Upper lobe of left lung (tissue), 6 donors: ENCODE measurements at places on chromosomes 1 and 21. TPM values are rescaled to one million over a fixed set of nuclear protein-coding genes. Genes with fewer than 3 reads are reported as not detected.

ESPN gene
- 27.2 TPM for total RNA-seq

- no peaks in the 10 kb centered on the region for H3K36me3 ChIP-seq
- H3K27me3 ChIP-seq: no peaks in the 10 kb centered on the region
- H3K27ac ChIP-seq: no peak overlapping the region
- DNase-seq: no peak
Observed at GRCh38 chr1:207398986-207399385, 55.1 kb upstream of the CR2 start.

GRCh38 chr21:39004634-39005501 is 178.4 kb downstream of the PSMG1 start:
- H3K36me3 ChIP-seq: no peaks in the 10 kb centered on the region
- peak overlapping the region; percentile 88 for H3K27ac ChIP-seq
- peak; percentile 75 for DNase-seq
- H3K4me3 ChIP-seq: no peak overlapping the region
- no peaks in the 10 kb centered on the region for H3K27me3 ChIP-seq
- H3K4me1 ChIP-seq: peaks cover 61% of the 10 kb centered on the region

DNA sequence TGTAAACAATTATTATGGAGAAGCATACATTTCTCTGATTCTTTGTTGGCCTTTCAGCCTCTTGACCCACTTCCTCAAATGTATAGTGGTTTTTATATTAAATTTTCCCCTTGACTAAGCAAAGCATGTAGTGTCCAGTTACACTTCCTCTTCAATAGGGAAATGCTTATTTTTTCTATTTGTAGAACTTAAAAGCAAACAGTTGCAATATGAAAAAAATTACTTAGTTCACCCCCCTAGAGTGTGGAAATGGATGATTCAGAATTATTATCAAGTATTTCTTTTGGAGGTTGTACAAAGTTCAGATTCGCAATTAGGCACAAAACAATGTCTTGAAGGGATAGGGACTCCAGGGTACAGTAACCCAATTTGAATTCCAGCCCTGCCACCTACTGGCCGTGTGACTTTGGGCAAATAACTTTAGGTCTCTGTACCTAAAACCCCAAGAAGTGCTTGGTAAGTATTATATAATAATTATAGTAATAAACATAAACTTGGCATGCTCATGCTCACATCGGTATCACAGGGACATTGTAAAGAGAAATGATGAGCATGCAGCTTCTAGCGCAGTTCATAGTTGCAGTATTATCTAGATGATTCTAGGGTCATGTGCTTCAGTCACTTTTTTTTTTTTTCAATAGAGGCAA is 28.6 kb upstream of the IFNGR2 start:
- no peak for DNase-seq
- H3K4me1 ChIP-seq: peaks cover 15% of the 10 kb centered on the region
- H3K27me3 ChIP-seq: no peaks in the 10 kb centered on the region
- H3K4me3 ChIP-seq: no peak overlapping the region

GRCh38 chr1:21724098-21724497 is 54.9 kb upstream of the RAP1GAP start:
- no peaks in the 10 kb centered on the region for H3K4me1 ChIP-seq
- H3K27ac ChIP-seq: no peak overlapping the region
- H3K27me3 ChIP-seq: no peaks in the 10 kb centered on the region

- H3K4me3 ChIP-seq: no peak overlapping the region
- no peaks in the 10 kb centered on the region for H3K27me3 ChIP-seq
- H3K27ac ChIP-seq: no peak overlapping the region
- no peaks in the 10 kb centered on the region for H3K4me1 ChIP-seq
Observed at GRCh38 chr1:181324797-181325616, 158.3 kb upstream of the CACNA1E start.

GRCh38 chr1:84603941-84604830 is 29.9 kb upstream of the CTBS start:
- no peaks in the 10 kb centered on the region for H3K36me3 ChIP-seq
- no peak for DNase-seq
- H3K27ac ChIP-seq: no peak overlapping the region

- no peak for DNase-seq
- no peak overlapping the region for H3K4me3 ChIP-seq
- no peaks in the 10 kb centered on the region for H3K4me1 ChIP-seq
- H3K27ac ChIP-seq: no peak overlapping the region
- no peaks in the 10 kb centered on the region for H3K27me3 ChIP-seq
- no peaks in the 10 kb centered on the region for H3K36me3 ChIP-seq
Observed at GRCh38 chr1:107414550-107414949, 273.7 kb downstream of the NTNG1 start.

DNA sequence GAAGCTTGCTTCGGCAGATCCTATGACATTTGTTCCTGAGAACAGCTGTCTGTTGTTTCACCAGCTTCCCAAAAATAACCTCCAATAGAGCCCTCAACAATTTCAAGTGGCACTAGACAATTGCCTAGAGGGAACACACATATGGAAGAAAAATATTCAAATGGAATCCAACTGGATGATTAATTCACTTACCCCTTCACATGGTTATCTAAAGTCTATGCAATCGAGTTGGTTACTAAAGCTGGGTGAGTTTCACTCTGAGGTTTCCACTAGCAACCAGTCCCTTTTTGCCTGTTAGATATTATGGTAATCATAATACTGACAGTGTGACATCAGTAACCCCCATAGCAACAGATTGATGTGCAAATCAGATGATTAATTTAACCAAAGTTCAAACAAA is at the start of gene LEMD1:
TSS of gene LEMD1 (minus strand) at position 259 of the 400 bp plus-strand sequence. CDS start 1,520 bp downstream, outside the sequence.
- no peak within 1 kb of the TSS for H3K4me3 ChIP-seq
- H3K4me1 ChIP-seq: no peaks in the 10 kb centered on the region
- no peaks in the 10 kb centered on the region for H3K27me3 ChIP-seq

- no peaks in the 10 kb centered on the region for H3K27me3 ChIP-seq
- H3K36me3 ChIP-seq: peaks cover 19% of the 10 kb centered on the region
- no peak for DNase-seq
- no peak overlapping the region for H3K27ac ChIP-seq
Observed at GRCh38 chr1:54027848-54028247, 9.9 kb upstream of the LDLRAD1 start.
